HT-29 (cell line): ENCODE measurements at places on chromosomes 12 and 14.
A peak's percentile ranks its signal among the peaks of the same experiment; 100 is the strongest.

- DNase-seq, result no peak
Observed at GRCh38 chr14:61042220-61042619, 61.2 kb downstream of the SLC38A6 start.

DNA sequence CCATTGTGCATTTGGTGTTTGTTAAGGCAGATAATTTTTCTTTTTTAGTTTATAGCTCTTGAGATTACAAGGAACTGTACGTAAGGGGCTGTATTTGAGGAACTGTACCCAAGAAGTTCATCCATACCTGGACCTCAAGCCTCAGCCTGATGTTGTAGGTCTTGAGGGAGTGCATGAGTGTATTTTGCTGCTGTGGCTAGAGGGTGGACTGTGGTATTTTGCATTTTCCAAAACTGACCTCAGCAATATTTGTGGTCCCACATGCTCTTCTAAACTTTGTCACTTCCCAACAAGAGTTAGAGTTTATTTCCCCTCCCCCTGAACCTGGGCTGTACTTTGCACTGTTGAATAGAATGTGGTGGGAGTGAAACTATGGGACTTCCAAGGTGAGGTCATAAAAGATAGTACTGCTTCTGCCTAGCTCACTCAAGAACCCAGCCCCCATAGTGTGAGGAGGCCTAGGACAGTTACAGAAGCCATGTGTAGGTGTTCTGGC lies 42.2 kb upstream of the FBXO33 start:
- DNase-seq, result no peak

DNA sequence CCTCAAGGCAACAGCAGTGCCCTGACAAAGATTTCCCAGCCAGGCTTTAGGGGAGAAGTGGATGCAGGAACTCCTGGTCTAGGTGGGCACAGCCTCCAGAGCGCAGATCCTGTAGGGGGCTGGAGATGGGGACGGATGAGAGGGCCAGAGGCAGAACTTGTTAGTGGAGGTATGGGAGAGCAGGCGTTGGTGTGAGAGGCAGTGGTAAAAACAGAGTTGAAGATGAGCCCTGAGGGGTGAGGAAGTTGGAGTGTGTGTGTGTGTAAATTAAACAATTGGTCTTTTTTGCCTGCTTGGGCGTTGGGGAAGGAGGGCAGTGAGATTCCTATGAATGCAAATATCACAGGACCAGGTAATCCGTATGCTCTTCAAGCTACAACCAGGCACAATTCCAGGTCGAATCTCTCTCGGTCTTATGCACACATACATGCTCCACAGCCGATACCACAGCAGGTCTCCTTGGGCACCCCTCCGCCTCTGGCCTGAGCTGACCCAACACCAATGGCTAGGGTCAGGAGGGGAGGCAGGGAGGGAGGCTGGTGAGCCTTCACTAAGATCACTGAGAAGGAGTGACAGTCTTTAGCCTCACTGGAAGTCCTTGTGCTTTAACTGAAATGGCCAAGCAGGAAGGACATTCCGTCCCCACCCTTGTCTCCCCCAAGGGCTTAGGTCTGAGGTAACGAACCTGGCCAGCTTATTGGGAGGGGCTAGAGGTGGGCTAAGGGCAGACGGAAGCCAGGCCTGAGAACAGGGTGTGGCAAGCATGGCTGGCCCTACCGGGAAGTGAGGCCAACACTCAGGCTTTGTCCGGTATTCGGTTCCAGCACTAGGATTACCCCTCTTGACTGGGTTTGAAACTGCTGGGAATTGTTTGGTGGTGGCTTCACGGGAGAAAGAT lies 1.5 kb upstream of the KRT7 start:
- DNase-seq, result peak; percentile 37

DNA sequence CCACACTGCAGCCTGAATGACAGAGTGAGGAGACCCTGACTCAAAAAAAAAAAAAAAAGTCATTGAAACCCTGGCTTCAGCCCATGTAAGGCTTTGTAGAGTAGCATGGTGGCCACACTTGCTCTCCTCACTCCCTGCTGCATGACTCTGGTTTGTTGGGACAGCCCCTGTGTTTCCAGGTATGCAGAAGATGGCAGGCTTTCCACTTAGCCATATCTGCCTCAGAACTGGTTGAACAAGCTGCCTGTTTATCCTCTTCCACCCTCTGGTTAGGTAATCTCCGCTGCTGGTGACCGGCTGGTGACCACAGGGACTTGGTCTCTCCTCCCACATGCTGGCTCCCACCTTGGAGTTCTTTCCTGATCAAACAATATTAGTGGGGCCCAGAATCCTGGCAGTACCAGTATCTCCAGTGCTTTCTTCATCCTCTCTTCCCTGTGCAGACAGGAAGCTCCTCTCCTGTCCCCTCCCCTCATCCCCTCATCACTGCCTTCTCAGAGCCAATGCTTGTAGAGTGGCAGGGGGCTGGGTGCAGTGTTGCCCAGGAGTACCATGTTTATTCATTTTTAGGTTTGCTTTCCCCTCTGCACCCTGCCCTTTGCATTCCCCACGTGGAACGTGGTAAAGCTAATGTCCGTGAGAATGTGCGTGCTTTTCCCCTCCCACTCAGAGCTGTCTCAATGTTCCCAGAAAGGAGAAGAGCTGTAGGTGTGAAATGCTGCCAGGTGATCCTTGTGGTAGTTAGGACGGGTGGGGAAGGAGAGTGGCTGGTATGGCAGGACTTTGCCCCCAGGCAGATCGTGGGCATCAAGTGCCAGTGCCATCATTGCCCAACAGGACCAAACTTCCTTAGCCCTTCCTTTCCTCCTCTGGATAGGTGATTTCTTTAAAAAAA lies 11.3 kb downstream of the ABHD12B start:
- peak; percentile 69 for DNase-seq

DNA sequence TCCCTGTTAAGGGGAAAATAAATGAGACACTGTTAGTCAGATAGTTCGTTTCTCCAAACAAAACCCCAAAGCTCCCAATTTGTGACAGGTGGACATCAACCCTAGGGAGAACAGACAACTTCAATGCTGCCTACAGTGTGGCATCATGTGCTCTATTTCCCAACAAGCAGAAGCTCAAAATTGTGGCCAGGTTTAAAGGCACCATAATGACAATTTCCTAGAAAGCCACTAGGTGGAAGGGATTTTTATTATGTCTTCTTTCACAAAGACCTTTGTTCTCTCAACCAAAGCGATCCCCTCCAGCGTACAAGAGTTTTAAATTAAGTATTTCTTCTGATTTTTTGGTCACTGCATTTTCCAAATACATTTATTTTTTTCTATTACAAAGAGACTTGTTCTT lies 88.0 kb upstream of the MBIP start:
- DNase-seq, result no peak

DNA sequence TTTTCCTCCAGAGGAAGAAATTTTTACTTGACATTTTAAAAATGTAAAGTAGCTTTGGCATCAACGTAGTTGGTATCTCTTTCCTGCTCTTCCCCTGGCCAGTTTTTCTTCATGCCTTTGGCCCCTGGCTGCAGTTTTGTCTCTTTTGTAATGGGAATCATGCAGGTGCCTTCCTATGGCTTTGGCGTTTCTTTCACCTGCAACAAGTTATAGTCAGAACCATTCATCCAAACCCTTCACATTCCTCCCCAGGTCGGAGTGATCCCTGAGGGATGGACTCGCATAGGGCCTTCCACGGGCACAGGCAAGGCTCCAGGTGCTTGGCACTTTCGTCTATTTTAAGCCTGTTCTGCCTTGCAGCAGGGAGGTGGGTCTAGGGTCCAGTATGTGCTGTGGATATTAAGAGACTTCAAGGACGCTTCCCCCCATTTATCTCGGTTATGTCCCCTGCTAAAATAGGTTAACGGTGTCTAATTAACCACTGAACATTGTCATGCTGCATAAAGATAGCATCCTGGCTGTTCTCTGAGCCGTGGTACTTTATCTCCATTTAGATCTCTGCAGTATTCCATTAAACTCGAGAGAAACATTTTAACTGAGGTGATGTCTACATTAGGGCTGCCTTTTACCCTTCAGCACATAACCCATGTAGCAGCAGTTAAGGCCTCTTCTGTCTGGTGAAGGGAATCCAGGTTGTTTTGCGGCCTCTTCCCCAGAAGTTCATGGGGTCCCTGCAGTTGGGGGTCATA lies 66.3 kb downstream of the IFT43 start:
- no peak for DNase-seq
